Thymus (tissue), 14 donors: ENCODE measurements at places on chromosomes 1 and 21.

GRCh38 chr1:213138391-213138790 lies 87.3 kb downstream of the RPS6KC1 start:
- no peak for DNase-seq

GRCh38 chr1:92301021-92301420 lies 2.2 kb downstream of the RPAP2 start:
- no peak for DNase-seq

DNA sequence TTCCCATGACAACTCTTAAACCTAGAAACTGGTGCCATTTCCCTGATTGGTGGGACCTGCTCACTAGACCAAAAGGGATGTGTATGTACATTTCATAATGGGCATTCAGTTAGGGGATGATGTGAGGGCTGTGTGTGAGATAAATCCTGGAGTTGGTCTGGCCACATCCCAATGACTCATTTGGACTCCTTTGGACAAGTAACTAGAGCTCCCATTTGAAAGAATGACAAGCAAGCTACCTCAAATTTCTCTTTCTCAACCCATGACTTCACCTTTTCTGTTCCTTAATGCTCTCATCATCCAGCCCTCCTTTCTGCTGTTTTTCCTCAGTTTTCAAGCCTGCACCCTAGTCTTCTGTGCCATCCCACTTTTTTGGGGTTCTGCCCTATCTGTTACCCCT lies 27.9 kb downstream of the EBNA1BP2 start:
- DNase-seq = no peak

- no peak for DNase-seq
Measured at GRCh38 chr1:186016856-186017255, 282.7 kb downstream of the HMCN1 start.

GRCh38 chr21:45497846-45498645 lies 44.2 kb downstream of the SLC19A1 start:
- no peak for DNase-seq

- DNase-seq = no peak
Measured at GRCh38 chr21:15183813-15184257, 119.0 kb upstream of the NRIP1 start.

- DNase-seq = no peak
Measured at GRCh38 chr1:111552587-111552986, 49.2 kb upstream of the ADORA3 start.

DNA sequence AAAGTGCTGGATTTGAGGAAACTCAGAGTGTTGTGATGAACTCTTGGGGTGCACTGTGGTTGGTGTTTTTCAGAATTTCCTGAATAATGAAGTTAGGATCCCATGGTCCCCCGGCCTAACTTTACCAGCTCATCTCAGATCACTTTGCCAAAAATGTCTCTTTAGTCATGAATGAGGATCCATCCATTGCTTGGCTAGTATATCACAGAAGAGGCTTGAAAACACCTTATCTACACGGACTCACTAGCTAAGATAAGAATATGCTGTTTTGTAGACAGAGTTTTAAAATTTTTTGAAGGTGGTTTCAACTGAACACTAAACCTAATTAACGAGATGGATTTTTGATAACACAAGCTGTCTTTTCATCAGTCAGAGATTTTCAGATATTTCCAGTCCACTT lies 53.8 kb downstream of the IVNS1ABP start:
- no peak for DNase-seq

DNA sequence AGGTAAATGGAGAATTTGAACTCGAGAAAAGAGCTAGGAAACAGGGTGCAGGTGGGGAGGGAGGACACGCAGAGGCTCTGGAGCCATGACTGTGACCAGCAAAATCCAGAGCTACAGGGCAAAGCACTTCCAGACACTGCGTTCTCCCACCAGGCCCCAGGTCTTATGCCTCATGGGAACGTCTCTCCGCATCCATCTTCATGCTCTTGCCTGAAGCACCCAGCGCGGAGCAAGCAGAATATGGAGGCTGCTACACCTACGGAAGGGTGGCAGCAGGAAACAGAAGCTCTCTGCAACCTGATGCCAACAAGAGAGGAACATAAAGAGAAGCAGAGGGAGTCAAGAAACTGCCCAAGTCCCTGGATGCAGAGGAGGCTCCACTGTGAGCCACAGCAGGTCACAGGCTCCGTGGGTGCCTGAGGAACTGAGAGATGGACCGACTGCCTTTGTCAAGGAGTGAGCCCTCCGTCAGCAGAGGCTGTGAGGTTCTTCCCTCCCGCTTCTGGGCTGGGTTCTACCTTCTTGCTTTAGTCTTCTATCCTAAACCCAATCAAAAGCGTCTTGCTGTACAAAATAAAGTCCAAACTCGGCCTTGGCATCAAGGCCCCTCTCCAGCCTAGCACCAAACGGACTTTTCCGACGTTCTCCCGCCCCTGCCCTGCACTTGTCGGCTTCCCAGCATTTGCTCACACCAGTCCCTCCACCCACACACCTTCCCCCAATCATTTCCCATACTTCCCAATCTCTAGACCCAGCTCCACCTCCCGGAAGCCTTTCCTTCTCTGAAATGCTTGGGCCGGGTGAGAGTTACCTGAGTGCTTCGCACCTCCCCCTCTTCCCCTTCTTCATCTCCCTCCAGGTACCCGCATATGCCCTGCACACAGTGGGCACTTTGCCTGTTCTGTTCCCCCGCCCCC lies 930 bp downstream of the DHCR24 start:
- no peak for DNase-seq

GRCh38 chr1:10626131-10626731 lies 151.5 kb downstream of the PEX14 start:
- DNase-seq = no peak

DNA sequence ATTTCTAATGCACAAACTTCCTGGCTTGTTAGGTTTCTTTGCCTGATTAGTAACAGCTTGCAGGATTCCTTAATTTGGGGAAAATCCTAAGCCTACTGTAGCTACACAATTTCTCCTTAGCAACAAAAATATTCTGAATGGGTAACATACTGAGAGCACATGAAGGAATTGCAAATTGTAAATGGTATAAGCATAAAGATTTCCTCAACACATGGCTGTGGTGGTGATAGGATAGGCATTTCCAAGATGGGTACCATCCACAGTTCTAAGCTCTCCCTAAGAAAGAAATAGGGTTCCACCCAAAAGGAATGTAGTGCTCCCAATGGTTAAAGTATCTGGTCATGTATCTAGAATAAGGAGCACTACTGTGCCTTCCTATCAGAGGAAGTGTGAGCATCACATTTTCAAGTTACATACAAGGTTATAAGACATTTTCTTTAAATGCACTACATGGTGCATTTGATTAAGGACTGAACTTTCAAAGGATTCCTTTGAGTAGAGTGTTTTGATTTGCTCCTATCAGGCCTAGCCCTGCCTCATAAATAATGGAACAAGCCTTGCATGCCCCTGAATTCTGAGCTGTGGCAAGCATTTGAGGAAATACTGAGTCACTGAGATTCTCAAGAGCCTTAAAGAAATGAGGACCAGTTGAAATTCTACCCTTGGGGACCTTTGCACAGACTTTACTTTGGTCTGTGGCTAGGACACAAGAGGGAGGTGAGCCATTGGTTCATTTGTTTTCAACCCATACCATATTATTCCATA lies 286.4 kb downstream of the PTBP2 start:
- no peak for DNase-seq

GRCh38 chr1:100462326-100463025 lies 75.5 kb upstream of the GPR88 start:
- no peak for DNase-seq

DNA sequence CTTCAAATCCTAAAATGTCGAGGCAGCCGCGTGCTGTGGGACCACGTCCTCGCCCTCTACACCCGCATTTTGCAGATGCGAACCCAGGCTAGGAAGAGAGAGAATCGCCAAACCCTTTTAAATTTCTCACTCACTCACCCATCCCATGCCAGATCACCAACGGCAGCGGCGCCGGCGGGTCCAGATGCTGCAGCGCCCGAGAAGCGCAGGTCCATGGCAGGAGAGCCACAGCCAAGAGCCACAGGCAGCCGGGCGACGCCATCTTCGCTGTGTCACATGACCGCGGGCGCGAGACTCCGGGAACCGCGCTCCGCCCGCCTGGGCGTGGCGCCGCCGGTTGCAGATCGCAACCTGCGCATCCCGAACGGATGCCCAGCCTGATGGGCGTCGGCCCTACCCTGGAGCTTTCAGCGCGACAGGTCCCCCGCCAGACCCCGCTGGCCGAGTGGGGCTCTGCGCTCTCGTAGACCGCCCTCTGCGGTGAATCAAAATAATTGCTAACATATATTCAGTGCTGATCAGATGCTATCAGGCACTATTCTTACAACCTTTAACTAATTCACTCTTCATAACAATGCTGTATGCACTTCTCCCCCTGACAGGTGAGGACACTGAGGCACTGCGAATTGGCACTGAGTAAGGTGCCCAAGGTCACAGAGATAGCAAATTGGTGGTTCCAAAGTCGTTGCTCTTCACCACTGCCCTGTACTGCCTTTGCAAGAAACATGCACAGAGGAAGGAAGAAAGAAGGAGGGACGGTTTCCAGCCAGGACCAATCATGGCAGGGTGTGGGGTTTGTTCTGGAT lies at the start of gene PPT1:
Gene PPT1 (minus strand): TSS at position 276 of the 806 bp plus-strand sequence. CDS start 14 bp downstream, at position 262.
- peak; percentile 56 for DNase-seq

- DNase-seq = peak; percentile 88
Measured at GRCh38 chr1:169546087-169546995, 39.9 kb downstream of the F5 start.

- DNase-seq = no peak
Measured at GRCh38 chr1:78045563-78045925, 222 bp upstream of the GIPC2 start.

DNA sequence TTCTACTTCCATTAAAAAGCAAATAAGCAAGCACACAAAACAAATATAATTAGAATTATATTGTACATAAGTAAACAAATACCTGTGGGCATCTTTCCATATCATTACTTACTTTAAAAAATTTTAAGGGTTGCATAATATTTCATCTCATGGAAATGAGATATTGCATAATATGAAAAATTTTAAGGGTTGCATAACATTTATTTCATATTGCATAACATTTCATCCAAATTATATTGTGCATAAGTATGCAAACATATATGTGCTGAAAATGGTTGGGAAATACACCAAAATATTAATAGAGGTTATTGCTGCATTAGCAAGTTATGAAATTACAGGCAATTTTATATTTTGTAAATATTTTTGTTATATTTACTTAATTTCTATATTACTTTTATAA lies 213.7 kb downstream of the KCNH1 start:
- DNase-seq = no peak

GRCh38 chr1:24421502-24421901 lies 5.9 kb downstream of the NIPAL3 start:
- no peak for DNase-seq
